ENCODE measurements at places on chromosomes 16 and 17.
A peak's percentile ranks its signal among the peaks of the same experiment; 100 is the strongest.

DNA sequence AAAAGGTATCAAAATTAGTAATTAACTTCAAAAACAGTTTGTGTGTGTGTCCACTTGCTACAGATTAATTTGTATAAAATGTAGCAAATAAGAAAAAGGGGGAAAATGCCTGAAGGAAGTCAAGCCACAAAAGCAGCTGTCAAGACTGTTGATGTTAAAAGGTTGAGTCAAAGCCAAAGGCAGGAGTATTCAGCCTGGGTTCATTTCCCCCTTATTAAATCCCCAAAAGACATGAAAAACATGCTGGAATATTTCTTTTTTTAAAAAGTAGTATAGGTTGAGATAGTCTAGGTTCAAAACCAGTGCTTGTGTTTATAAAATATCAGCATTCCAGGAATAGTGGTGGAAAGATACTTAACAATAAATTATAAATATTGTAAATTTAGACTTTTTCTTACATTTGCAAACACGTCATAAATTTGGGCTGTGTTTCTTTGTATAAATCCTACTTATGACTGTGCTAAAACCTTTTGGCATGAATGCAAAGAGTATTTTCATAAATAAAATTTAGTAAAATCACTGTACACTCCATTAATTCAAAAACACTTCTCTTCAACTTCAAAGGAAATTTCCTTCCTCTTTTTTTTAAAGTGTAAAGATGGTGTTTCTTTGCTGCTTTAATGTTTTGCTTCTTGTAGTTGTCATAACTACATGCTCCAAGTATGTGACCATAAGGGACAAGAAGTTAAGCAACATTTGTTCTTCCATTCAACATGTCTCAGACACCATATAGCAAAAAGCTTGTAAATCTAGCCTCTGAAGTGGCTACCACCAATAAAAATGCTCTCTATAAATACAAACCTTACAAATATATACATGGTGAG, 72.0 kb downstream of the SKAP1 start:
- no peak for DNase-seq

GRCh38 chr16:21989133-21989532, 11.8 kb downstream of the PDZD9 start:
- peak; percentile 64 for DNase-seq

DNA sequence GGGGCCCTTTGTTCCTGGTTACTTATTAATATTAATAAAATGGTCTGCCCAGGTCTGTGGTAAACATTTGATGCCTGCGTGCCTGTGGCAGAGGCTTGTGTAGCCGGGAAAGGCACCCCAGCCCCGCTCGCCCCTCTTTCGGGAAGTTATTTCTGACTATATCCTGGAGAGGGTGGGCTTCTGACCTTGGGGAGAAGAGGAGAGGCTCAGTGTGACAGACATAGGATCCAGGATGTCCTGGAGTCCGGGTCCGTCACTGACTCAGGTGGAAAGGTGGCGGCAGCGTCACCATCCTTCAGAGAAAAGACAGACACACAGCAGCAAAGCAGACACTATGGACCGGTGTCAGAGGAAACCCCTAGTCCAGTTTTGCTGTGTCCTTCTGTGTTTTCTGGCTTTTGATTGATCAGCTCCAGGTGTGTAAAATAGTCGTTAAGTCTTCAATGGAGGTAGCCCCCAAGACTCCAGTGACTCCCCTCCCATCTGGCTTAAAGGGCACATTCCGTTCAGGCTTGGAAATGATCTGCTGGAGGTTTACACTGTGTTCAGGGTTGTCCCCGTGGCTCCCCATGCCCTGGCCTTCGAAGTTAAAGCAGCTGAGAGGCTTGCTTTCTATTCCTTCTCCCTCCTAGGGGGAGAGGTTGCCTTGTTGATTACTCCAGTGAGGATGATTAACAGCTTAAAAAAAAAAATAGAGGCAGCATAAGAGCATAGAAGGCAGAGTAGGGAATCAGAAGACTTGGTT, 81.6 kb downstream of the CCDC182 start:
- DNase-seq = no peak

DNA sequence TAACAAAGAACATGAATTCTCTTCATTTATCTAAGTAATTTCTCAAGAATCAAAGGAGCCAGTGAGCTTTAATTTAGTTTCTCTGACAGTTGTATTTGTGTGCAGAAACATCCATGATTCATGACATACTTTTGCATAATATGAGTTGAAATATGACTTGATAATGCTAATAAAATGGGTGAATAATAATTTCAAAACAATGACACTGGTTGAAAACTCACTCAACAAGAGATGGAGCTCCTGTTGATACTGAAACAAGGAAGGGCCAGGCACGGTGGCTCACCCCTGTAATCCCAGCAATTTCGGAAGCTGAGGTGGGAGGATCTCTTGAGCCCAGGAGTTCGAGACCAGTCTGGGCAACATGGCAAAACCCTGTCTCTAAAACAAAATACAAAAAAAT, 147.0 kb downstream of the MAP2K6 start:
- no peak for DNase-seq

DNA sequence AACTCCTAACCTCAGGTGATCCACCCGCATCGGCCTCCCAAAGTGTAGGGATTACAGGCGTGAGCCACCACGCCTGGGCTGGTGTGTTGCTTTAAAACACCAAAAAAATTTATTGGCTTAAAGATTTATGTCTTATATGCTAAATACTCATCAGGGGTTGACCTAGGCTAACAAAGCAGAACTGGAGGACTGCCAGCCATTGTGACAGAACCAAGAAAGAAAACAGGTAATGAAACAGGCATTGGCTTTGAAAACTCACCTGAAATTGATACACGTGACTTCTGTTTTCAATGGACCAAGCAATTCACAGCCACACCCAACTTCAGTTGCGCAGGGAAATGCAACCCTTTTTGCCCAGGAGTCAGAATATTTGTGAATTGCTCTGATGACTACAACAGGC, 4.9 kb upstream of the PHAF1 start:
- no peak for DNase-seq
